ENCODE measurements at places on chromosomes 2 and 18.

DNA sequence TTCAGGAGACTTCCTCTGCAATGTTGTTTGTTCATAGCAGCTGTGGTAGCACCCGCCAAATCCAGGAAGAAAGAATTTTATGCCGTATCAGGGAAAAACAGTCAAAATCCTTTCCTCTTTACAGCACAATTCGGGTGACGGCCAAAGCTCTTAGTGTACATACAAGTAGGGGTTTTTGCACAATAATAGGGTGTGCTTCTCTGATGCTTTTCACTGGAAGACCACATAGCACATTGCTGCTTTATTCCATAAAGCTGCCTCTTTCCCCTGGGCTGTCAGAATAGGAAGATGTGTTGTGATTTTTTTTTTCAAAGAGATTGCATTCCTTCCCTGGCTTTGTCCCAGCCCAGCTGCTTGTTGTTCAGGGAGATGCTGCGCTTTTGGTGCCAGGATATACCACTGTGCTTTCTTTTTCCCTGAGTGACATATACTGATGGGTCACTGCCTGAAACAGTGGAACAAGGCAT lies 27.2 kb upstream of the LANCL1 start:
- DNase-seq, result no peak

- DNase-seq, result no peak
Measured at GRCh38 chr2:150413366-150413765, 74.1 kb downstream of the RND3 start.

- no peak for DNase-seq
Measured at GRCh38 chr2:110101280-110101844, 14.3 kb downstream of the MALL start.

DNA sequence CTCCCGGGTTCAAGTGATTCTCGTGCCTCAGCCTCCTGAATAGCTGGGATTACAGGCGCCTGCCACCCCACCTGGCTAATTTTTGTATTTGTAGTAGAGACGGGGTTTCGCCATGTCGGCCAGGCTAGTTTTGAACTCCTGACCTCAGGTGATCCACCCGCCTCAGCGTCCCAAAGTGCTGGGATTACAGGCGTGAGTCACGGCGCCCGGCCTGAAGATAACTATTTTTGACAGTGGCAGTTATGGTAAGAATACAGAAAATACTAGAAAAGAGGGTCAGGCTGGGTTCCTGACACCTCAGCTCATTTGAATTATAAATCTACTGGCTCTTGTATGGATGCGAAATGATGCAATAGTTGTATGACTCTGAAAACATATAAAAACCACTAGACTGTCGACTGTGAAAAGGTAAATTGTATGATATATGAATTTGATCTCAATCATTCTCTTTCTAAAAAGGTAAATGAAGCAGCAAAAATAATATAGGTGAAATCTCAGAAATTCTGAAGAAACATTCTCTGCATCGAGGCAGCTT lies 11.1 kb upstream of the DGKD start:
- DNase-seq, result no peak

DNA sequence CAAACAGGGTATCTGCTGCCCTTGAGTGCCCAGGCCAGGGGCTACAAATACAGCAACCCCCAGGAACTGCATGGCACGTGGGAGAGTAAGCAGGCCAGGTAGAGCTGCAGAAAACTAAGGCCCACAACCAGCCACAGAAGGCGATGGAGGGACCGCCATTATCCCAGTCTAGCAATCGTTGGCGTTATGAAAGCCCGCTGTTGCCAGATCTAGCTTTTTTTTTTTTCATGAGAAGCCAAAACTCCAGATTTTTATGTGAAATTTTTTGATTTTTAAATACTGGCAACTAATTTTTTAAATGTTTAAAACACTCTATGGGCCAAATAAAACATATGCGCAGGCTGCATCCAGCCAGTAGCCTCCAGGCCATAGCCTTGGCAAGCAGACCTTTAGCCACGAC lies 59.8 kb downstream of the DNMT3A start:
- no peak for DNase-seq

DNA sequence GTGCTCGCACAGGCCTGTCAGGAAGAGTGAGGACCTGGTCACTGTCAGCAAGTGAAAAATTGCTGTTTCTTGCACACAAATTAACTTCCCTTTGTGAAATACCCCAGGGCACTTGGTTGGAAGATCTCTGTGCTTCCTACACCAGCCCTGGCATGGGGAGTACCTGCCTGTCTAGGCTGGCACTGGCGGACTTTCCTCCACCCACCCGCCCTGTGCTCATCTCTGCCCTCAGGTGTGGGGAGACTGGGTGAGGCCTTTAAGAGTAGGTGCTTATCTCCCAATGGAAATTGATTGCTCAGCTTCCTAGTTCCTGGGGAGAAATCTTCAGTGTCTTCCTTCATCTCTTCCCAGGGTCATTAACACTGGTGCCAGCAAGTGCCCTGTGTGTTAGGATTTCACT lies 42.1 kb downstream of the IMPA2 start:
- no peak for DNase-seq

- DNase-seq, result no peak
Measured at GRCh38 chr2:11866358-11867335, 120.2 kb downstream of the LPIN1 start.

GRCh38 chr2:174020926-174021662 lies 55.9 kb upstream of the SP3 start:
- DNase-seq, result no peak

DNA sequence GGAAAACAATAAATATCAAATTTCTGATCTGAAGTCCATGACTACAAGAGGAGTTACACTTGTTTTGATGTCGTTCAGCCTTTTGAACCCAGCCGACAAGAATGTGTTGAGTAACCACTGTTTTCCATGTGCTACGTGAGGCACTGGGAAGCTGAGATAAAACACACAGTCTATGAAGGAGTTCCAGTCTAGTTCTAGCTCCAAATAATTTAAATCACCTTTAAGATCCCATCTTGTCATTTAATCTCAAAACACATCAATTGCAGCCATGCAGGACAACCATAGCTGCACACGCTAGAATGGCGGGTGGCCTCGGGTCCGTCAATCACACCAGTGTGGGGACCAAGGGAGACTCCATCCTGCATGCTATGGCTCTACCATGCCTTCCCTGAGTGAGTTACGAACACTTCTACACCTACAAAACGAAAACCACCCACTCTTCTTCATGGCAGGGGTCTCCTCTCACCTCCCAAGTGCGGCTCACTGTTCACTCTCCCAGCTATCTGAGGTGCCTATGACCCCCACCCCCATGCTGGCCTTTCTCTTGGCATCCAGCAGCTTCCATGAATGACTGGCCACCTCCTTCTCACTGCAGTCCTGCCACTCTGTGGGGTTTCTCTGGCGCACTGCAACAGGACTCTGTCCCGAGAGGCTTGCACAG lies 3.8 kb downstream of the FHL2 start:
- no peak for DNase-seq

- DNase-seq, result no peak
Measured at GRCh38 chr2:85666435-85667316, 1.3 kb downstream of the SFTPB start.

DNA sequence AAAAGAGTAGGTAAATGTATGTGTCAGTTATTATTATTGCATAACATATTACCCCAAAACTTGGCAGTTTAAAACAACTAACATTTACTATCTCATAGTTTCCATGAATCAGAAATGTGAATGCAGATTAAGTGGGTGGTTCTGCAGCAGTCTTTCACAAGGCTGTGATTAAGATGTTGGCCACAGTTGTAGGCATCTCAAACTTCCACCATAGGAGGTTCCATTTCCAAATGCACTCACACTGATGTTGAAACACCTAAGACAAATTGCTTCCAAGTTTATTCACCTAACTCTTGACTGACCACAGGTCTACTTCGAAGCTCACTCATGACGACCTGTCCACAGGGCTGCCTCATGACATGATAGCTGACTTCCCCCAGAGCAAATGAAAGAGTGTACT lies 360.8 kb downstream of the GRB14 start:
- DNase-seq, result no peak

DNA sequence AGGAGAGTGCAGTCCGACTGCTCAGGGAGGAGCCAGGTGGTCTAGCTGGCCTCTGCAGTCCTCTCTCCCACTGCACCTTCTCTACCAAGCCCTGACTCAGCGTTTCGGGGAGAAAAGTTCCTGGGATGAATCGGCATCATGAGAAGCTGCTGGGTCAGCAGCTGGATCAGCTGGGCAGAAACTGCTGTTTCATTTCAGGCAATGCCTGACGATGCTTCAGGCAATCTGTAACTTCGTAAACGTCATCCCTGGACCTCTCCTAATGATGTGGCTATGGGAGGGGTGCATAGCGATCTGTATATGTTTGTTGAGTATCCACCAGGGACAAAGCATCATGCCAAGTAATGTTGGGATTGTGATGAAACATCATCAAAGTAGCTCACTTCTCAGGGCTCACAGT lies 20.7 kb downstream of the LIPG start:
- no peak for DNase-seq

DNA sequence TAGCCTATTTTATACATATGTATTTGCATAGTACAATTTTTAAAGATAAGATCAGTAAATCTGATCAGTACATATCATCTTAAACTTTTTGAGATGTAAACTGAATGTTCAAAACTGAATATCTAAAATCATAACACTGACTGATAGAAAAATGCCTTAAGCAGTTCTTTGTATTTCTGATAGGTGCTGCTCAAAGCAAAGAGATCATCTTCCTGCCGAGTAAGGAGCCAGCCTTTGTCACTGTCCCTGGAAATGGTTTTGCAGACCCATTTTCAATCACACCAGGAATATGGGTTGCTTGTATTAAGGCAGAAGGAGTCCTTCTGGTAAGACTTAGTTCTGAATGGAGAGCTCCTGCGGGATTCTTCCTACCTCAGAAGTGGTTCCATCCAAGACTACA lies 135.0 kb downstream of the LAMA3 start:
- DNase-seq, result no peak

DNA sequence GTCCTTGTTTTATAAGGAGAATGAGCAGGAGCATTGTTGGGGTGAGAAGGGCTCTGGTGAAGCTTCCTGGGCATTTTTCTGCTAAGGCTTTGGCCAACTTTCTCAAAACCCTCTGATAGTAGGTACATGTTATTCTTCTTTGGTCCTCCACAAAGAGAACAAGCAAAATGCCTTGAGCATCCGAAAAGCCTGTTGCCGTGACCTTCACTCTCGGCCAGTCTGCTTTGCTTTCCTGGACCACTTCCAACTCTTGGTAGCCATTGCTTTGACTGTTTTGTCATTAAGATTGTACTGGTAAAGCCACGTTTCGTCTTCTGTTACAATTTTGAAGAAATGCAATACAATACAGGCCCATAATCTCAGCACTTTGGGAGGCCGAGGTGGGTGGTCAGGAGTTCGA lies 27.4 kb upstream of the ALLC start:
- DNase-seq, result no peak

DNA sequence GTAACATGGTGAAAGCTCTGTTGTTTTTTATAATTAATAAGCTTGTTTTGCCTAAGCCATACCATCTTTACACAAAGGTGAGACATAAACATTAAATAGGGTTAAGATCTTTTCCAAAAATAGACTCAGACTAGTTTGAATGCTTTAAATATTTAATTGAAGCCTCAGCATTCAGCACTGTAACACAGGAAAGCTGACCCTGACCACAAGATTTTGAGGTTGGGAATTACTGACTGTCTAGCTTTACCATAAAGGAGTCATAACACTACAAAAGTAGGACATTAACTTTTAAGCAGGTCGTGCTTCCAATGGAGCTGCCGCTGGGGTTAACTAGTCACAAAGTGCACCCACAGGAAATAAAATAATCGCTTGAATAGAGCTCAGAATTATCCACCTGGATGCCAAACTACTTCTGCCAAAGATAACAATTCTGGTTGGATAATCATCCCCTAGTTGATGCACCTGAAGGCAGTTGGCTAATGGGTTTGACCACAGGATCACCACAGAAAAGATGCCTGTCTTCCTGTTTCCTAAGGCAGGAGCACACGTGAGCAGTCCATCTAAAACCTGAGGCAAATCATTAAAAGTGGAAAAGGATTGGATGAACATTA lies 106.2 kb downstream of the COBLL1 start:
- no peak for DNase-seq

DNA sequence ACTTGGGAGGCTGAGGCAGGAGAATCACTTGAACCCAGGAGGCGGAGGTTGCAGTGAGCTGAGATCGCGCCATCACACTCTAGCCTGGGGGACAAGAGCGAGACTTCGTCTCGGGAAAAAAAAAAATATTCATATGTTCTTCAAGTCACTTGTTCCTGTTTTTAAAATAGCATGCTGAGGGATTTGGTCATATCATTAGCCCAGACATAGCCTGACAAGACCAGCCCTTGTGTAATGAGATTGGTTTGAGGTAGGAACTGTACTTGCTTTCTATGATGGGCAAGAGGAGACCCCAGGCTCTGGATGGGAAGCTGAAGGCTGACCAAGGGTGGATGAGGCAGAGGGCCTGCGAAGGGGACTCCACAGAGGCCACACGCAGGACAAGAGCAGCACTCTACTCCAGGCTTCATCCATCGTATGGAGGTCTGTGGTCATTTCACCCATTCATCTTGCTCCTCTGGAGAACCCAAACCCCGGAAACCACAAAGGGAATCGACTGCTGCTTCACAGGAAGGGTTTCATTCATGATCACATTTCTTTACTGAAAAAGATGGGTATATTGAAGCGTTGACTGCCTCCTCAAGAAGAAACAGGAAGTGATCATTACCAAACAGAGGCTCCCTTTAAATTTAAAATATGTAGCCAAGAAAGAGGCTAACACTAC lies 87.1 kb upstream of the ZNF397 start:
- DNase-seq, result no peak

GRCh38 chr18:10518595-10519255 lies 7.1 kb upstream of the NAPG start:
- DNase-seq, result no peak

DNA sequence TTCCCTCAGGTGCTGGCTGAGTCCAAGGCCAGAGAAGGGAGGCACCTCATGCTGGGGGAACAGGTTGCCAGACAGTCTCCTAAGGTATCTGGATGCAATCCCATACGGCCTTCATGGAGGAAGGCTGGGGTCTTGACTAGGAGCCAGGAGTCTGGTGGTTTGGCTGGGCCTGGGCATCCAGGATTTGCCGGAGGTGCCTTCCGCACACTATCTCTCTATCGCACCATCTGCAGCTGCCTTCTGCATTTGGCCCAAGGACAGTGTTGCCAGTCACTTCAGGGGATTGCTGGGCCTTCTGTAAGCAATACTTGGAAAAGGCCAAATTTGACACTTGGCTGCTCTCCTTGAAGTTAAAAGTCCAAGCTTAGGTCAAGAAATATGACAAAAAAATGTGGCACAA lies 327.2 kb downstream of the EN1 start:
- DNase-seq, result no peak

- DNase-seq, result no peak
Measured at GRCh38 chr2:105910497-105911238, 166.0 kb downstream of the NCK2 start.

GRCh38 chr2:124920448-124920847 lies 895.4 kb downstream of the CNTNAP5 start:
- no peak for DNase-seq

- DNase-seq, result no peak
Measured at GRCh38 chr2:10784719-10785118, 27.9 kb downstream of the PDIA6 start.

DNA sequence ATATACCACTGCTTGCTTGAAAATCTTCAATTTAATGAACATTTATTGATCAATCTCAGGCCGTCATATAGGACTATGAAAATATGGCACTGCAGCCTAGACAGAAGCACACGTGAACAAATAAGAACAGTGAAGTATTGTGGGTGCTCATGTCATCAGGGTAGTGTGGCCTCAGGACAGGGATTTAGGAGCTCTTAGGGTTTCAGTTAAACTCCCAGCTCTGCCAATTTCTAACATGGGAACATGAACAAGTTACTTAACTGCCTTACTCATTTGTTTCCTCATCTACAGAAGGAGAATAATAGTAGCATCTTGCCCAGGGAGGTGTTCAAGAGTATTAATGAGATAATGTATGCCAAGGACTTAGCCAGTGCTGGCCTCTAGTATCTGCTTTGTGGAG lies 146.0 kb upstream of the MAP3K20 start:
- DNase-seq, result no peak

- DNase-seq, result peak; percentile 2
Measured at GRCh38 chr2:52976143-52976949, 791.3 kb upstream of the CHAC2 start.
